ENCODE measurements at places on chromosomes 2 and 18.

GRCh38 chr2:223092667-223093066, 40.7 kb downstream of the KCNE4 start:
- no peak for DNase-seq

- peak; percentile 32 for DNase-seq
These were observed 90.9 kb downstream of the PLA2R1 start for GRCh38 chr2:159971365-159972152.

DNA sequence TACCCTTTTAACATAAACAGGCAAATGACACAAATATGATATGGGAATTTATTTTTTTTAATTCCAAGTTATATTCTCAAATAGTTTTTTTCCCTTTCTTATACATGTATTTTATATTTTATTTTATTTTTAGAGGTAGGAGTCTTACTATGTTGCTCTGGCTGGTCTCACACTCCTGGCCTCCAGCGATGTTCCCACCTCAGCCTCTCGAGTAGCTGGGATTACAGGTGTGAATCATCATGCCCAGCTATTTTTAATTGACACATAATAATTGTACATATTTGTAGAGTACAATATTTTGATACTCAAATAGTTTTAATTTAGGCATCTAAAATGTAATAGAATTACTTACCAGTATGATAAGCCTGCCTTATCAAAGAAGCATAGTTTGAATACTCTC, 12.2 kb downstream of the BAZ2B start:
- DNase-seq: no peak

DNA sequence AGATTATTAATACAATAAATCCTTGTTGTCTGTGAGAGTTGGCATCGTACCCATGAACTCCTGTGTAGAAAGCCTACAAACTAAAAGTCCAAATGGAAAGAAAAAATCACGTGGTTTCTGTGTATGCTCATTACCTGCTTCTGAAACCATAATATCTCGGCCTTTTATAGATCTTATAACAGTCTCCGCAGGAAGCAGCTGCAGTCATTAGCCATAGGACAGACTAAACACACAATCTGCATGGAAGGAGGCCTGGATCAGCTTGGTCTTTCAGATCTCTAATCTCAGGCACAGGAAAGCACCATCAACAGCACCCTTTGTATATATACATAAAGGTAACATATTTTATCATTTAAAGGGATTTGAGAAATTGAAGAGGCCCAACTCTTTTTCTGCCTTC, 508.9 kb upstream of the TCF4 start:
- no peak for DNase-seq

GRCh38 chr2:173394091-173394974, 39.7 kb downstream of the CDCA7 start:
- DNase-seq: no peak

DNA sequence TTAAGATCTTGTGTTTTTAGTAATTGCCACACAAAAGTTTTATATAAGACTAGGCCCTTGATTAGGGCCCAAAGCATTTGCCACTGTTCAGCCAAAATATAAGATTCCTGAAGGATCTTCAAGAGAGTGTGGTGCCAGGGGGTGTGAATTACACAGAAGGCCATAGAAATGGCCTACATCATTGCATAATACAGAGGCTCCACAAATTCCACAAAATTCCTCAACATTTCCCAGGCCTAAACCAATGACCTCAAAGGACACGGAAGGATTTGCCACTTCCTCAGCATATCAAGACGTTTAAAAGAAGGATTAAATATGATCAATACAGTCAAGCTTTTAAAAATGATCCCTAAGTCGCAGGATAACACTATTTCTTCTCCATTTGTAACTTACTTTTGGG, 24.1 kb downstream of the COL6A3 start:
- no peak for DNase-seq

DNA sequence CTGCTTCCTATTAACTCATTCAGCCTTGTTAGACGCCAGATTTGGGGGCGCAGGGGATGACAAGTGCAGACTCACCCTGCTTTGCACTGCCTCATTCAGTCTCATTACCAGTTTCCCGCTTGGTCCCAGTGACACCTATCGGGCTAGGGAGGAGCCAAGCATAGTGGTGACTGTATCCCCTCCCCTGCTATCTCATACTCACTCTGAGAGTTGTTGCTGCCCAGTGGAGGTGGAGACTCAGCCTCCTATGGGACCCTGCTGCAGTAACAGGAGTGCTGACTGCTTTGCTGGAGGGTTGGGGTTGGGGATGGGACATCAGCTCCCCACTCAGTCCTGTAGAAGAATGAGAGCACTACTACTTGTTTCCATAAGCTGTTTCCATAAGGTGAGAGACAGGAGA, 21.3 kb upstream of the PIK3C3 start:
- no peak for DNase-seq

- no peak for DNase-seq
These were observed 113.7 kb downstream of the SRBD1 start for GRCh38 chr2:45497355-45497754.

- no peak for DNase-seq
These were observed 107.2 kb downstream of the CD226 start for GRCh38 chr18:69840445-69840844.

GRCh38 chr2:137928547-137929518, 35.4 kb upstream of the HNMT start:
- DNase-seq: no peak

DNA sequence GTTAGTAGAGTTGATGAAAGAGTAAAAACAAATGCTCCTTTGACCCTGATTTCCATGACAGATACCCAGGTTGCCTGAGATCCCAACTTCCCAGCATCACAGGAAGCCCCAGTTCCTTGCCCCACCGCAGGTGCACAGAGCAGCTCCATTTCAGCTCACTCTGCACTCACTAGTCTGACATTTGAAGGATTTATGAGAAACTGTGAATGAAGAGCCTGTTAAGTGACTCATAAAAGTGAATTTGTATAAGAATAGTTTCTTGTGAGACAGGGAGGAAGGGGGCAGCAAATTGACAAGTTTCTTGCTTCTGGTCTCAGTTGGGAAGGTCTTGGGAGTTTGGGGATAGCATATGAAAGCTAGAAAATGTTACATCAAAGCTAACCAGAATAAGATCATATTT, 248.7 kb upstream of the ATP5MC3 start:
- no peak for DNase-seq

- peak; percentile 90 for DNase-seq
These were observed 4.2 kb upstream of the POU3F3 start for GRCh38 chr2:104849618-104850141.

GRCh38 chr2:38959938-38960608, 70.4 kb downstream of the ARHGEF33 start:
- peak; percentile 91 for DNase-seq

GRCh38 chr2:51212374-51212773, 180.4 kb upstream of the NRXN1 start:
- DNase-seq: no peak

DNA sequence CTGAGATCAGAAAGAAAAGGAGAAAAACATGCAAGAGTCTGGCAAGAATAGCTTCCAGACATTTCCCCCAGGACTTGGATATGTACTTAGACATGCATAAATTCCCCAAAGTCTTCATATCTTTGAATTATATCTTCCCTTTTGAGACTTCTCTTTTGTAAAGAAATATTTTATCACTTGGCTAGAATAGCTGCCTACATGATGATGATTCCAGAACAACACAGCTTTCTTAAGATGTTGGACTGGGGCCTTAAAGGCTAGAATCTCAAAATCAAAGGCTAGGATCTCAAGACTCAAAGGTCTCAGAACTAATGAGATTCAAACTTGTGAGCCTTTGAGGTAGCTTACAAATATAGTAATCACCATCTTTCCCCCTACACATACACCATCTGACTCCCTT, 842.3 kb downstream of the BCL11A start:
- DNase-seq: no peak

GRCh38 chr18:44602845-44603244, 77.8 kb upstream of the SETBP1 start:
- DNase-seq: no peak

DNA sequence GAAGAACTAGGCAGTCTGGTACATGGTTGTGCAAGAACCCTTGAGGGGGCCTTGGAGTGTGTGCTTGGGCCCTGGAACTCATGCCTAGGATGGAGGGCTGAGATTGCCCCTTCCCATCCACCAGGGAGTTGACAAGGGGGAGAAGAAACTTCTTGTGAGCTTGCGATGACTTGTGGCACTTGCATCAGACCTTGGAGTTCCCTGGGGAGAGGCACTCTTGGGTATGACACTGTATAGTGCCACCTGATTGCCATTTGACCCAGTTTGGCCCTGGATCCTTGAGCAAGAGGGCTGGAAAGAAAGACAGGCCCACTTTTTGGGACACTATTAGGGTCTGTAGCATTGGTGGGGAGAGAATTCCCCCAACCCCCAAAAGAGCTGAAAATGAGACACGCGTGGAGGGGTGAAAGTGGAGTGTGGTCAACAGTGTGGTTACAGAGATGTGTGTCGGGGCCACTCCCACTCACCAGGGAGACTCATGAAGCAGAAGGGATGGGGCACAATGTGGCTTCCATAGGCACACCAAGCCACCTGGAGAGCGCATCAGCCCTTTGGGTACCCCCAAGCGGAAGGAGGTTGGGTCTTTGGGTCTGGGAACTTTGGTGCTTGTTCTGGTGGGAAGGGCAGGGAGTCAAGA, 101.3 kb downstream of the MSH2 start:
- DNase-seq: no peak
